Mesothelial cell of epicardium (in vitro differentiated cells): ENCODE measurements at places on chromosomes 11 and 22. TPM values are rescaled to one million over a fixed set of nuclear protein-coding genes. Genes with fewer than 3 reads are reported as not detected.

- peak; percentile 99 for DNase-seq
These were observed at the start of gene HINFP for GRCh38 chr11:119121008-119121810. HINFP (plus strand) TSS chr11:119121580; CDS start chr11:119126945, 5,365 bp downstream.

The OR6T1 gene
- total RNA-seq = not detected in 3 replicates

GRCh38 chr11:94533696-94534630 is 9.8 kb upstream of the FUT4 start:
- DNase-seq = no peak

The CD82 gene
- 10.6 to 11.8 TPM (median 11.2 TPM) in 3 replicates for total RNA-seq

DNA sequence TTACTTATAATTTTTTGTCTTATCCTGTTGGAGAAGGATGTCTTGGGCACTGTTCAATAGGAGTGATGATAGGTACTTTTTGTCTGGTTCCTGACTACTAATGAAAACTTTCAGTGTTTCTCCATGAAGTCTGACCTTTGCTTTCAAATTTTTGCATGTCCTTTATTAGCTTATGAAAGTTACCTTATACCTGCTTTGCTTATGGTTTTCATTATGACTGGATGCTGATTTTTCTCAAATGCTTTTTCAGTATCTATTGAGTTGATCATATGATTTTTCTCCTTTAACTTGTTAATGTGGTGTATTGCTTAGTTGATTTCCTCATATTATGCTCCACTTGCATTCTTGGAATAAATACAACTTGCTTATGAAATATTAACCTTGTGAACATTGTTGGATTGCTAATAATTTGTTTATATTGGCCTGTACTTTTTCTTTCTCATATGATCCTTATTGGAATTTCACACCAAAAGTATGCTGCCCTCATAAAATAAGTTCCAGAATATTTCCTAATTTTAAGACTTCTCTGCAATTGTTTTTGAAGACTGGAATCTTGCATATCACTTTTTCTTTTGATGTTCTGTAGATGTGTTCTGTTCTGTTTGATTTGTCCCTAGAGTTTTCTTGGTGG is 85.0 kb upstream of the SC5D start:
- no peak for DNase-seq

DNA sequence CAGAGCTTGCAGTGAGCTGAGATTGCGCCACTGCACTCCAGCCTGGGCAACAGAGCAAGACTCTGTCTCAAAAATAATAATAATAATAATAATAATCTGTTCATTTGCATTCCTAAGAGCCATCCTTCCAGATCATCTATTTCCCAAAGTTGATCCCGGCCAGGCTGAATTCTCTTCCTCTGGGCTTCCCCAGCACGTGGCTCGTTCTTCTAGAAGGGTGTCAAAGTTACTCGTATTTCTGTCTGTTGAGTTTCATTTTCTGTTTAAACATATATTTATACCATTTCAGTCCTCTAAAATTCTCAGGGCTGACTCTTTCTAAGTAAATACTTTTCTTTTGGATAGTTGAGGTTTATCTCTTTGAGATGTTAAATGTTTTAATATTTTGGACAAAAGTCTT is 4.8 kb upstream of the JHY start:
- DNase-seq = no peak

The TRIM6 gene
- total RNA-seq = 13.4 to 14.6 TPM (median 14.0 TPM) in 3 replicates

- no peak for DNase-seq
These were observed 1.2 kb downstream of the KCNJ11 start for GRCh38 chr11:17387254-17387653.
